ENCODE measurements at places on chromosomes 5 and 9.

GRCh38 chr5:122439645-122440044, 127.6 kb downstream of the SNCAIP start:
- no peak for DNase-seq

GRCh38 chr9:131273146-131273855, 3.0 kb downstream of the FAM78A start:
- DNase-seq = no peak

DNA sequence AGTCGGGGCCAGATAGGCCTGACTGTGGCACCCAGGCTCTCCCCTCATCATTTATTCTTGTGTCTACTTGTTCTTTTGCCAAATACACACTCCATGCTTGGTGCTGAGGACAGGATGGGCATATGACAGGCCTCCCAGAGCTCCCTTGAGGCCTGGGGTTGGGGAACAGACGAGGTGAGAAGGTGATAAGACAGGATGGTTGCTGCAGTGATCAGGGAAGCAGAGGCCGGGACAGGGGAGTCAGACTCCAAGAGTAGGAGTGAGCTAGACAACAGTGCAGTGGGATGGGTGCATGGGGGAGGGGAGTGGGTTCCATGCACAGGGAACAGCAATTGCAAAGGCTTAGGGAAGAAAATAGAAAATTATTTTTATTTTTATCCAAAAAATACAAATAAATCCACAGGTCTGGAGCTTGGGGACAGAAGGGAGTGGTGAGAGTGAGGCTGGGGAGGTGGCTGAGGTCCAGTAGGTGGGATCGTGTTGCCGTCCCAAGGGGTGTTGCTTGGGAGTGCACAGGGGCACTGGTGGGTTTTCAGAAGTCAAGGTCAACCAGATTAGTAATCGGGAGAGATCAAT, 3.4 kb upstream of the AMBP start:
- DNase-seq = no peak

GRCh38 chr5:36939969-36940858, 63.6 kb downstream of the NIPBL start:
- no peak for DNase-seq

DNA sequence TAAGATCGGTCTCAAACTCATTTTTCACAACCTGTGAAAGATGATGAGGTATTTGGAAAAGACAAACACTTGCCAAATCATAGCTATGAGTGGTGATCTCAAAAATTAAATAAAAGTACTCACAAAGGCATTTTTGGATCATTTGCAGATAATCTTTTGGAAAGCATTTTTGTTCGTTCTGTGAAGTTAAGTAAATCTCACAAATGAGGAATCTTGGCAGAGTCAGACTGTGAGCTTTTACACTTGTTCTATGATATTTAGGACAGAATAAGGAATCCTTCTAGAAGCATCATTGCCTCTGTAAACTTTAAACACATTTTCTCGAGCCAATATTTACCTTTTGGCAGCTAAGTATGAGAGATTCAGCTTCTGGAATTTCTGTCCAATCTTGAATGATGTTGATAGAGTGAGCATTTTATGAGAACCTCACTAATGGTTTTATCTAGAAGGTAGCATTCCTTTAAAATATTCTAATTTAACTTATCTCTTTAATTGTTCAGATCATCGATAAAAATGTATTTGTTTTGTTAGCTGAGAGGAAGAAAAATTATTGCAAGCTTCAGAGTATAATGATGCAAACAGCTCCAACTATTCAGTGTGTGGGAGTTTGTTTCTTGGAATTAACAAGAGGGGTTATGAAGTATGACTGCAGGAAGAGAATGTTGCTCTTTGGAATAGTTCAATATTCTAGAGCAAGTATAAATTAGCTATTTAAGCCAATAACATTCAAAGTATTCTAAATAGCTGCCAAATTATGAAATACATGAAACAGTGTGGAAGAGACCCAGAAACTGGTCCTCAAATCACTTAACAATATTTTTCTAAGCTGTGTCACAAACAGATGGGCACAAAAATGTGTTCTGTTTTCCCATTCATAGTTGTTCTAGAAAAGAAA, 48.6 kb upstream of the SLCO6A1 start:
- DNase-seq = no peak

GRCh38 chr9:130662099-130662969, 2.1 kb upstream of the PRDM12 start:
- DNase-seq = no peak

GRCh38 chr9:87529671-87530070, 32.0 kb downstream of the DAPK1 start:
- no peak for DNase-seq

GRCh38 chr9:89606624-89607311, 2.0 kb downstream of the GADD45G start:
- DNase-seq = peak; percentile 58

GRCh38 chr5:105544300-105544699, 1981.7 kb upstream of the NUDT12 start:
- no peak for DNase-seq

DNA sequence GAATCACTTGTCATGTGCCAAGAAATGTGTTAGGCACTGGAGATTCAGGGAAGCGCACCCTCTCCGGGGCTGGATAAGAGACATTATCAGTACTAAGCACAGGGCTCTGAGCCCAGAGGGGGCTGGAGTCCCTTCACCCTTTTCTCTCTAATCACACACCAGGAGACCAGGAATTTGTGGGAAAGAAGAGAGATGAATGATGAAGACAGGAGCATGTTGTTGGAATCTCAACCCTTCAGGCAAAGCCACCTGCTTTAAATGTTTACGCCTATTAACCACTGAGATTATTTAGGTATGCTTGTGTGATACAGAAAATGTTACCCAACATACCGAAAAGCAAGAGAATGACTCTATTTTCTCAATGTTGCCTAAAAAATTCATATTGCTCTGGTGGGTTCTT, 119.8 kb downstream of the ENTREP1 start:
- no peak for DNase-seq
